ENCODE measurements at places on chromosomes 13 and 19. TPM values are rescaled to one million over a fixed set of nuclear protein-coding genes. Genes with fewer than 3 reads are reported as not detected.
A peak's percentile ranks its signal among the peaks of the same experiment; 100 is the strongest.

The ZNF223 gene
- 1.9 TPM for total RNA-seq

- DNase-seq, result no peak
Observed at GRCh38 chr19:3129112-3129511, 6.7 kb upstream of the GNA15 start.

GRCh38 chr13:89869312-89869711 lies 1478.2 kb upstream of the MIR17HG start:
- DNase-seq, result no peak

The COMMD6 gene
- 107 TPM for total RNA-seq

- no peak for DNase-seq
Observed at GRCh38 chr19:30804751-30805150, 432.6 kb downstream of the ZNF536 start.

DNA sequence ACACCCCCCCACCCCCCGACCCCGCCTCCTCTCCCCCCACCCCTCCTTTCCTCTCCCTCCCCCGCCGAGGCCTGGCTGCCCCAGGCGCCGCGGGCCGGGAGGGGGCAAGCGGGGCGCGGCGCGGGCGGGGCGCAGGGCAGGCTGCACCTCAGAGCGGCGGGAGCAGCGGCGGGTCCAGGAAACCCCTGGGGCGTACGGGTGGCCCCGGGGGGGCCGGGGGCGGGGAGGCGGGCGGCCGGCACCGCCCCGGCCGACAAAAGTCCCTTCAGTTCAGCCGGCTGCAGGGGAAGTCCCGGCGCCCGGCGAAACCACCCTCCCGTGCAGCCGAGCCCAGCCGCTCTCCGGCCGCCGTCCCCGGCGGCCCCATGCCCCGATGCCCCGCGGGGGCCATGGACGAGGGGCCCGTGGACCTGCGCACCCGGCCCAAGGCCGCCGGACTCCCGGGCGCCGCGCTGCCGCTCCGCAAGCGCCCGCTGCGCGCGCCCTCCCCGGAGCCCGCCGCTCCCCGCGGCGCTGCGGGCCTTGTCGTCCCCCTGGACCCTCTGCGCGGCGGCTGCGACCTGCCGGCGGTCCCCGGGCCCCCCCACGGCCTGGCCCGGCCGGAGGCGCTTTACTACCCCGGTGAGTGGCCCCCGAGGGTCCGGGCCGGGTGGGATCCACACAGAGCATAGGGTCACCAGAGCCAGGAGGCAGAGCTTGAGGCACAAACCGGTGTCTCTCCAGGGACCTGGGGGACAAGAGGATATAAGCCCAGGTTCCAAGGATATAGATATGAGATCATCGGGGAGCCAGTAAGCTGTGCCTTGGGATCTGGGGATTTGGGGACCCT lies at the start of gene BCL3:
BCL3 (plus strand) TSS at position 283 of the 829 bp plus-strand sequence; CDS start at position 366, 83 bp downstream.
- DNase-seq, result peak; percentile 86

- DNase-seq, result no peak
Observed at GRCh38 chr19:35279374-35279773, 3.0 kb upstream of the HAMP start.

DNA sequence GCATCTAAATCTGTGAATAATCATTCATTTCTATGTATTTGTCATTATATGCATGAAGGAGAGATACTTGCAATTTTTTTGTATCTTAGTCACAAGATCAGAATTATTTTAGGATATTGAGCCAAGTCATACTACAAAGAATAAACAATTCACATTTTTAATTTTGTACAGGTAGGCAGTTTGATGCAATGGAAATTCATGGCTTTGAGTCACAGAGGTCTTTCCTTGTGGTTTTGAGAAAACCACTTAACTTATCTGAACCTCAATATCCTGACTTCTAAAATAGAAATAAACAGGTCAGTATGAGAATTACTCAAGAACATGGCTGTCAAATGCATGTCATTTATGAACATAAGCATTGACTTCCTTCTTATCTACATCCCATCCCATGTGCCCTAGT lies 221.4 kb upstream of the SLC10A2 start:
- no peak for DNase-seq

The ELSPBP1 gene
- not detected for total RNA-seq

GRCh38 chr13:101624210-101624922 lies 171.9 kb downstream of the ITGBL1 start:
- no peak for DNase-seq

The PALM3 gene
- total RNA-seq, result not detected

DNA sequence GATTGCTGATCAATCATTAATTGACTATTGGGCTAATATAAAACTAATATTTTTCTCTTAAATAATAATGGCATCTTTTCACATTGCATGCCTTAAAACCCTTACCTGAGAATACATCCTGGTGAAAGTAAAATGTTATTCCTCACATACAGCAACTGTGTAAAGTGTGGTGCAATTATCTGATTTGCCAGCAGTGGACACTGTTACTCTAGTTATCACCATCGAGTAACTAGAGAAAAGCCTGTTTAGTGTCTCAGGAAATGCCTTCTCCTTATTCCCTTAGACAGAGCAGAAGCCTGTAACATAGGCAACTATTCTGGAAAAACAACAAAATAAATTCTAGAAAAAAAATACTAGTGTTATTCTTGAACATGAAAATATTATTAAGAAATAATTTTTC lies 459.8 kb downstream of the FGF14 start:
- DNase-seq, result no peak

The RXFP2 gene
- total RNA-seq, result not detected

DNA sequence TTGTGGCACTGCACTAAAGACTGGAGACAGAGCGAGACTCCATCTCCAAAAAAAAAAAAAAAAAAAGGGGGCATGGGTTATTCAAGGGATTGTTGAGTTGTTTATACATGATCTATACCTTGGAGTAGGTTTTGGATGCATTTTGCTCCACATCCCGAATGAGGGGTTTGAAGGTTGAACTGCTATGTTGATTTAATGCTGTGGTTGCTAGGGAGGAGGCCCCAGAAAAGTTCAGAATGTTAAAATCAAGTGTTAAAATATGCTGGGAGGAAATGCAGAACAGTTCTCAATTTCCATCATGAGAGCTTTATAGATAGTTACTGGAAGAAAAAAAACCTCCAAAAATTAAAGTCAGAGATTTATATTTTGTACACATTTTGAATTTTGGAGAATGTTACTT lies 116.5 kb downstream of the DNAJC15 start:
- DNase-seq, result no peak

The FFAR2 gene
- not detected for total RNA-seq

The SPTBN4 gene
- 0.49 TPM for total RNA-seq

DNA sequence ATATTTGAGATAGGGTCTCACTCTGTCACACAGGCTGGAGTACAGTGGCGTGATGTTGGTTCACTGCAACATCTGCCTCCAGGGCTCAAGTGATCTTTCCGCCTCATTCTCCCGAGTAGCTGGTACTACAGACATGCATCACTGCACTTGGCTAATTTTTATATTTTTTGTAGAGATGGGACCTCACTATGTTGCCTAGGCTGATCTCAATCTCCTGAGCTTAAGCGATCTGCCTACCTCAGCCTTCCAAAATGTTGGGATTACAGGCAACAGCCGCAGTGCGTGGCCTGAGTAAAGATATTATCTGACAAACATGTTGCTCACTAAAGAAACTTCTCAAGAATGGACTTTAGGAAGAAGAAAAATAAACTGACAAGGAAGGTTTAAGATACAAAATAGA lies 125.4 kb upstream of the ABCC4 start:
- no peak for DNase-seq

DNA sequence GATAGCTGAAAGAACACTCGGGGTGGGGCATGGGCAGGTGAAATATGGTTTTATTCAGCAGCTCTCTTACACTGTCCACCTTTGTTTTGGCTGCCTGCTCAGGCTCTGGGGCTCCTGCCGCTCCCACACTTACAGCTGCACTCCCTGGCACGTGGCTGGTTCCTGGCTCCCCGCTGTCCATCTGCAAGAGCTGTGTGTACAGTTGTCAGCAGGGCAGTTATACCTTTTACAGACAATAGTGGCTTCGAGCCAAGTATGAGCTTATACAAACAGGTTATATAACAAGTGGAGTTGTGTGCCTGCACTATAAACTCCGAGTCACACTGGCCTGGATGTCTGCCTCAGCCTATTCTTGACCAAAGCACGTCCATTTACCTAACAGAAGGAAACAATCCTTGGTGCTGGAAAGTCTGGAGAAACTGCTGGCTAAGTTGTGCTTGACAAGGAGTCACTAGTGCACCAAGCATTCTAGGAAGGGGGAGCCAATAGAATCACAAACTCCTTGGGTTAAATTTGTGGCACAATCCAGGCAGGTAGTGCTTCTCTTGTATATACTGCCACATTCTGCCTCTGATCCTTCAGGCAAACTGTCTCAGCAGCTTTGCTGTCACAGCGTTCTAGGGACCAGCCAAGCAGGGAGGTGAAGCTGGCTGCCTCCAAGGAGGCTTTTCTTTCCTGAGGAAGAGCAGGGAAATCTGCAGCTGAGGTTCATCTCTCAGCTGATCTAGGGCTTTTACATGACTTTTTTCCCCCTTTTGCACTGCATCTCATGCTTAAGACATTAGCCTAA lies 68.2 kb downstream of the NHLRC3 start:
- no peak for DNase-seq

DNA sequence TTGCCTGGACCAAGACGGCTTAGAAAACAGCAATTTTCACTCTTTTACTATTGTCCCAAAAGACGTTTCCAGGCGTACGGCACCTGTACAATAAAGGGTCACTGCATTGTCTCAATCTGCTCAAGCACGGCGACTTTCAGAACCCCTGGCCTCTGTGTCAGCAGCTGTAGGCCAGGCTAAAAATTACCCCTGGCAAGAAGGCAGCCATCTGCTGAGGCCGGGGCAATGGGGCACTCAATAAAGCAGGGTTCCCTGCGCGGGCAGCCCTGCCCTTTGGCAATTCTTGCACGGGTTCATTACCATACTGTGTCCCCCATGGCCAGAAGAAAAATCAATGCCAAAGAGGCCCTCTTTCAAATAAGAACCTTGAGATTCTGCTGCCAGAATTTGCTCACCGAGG lies 52.1 kb downstream of the STK24 start:
- DNase-seq, result no peak

The FBN3 gene
- total RNA-seq, result not detected

Measured in CD8-positive, alpha-beta memory T cell (primary cell).